CD4-positive, alpha-beta T cell treated with Interleukin-21 for 1 hour (primary cell): ENCODE measurements at places on chromosomes 5 and 9.

GRCh38 chr9:116274293-116274692, 120.7 kb downstream of the PAPPA start:
- DNase-seq: no peak

GRCh38 chr9:113219969-113220368, 1.1 kb downstream of the FKBP15 start:
- DNase-seq: peak; percentile 39

DNA sequence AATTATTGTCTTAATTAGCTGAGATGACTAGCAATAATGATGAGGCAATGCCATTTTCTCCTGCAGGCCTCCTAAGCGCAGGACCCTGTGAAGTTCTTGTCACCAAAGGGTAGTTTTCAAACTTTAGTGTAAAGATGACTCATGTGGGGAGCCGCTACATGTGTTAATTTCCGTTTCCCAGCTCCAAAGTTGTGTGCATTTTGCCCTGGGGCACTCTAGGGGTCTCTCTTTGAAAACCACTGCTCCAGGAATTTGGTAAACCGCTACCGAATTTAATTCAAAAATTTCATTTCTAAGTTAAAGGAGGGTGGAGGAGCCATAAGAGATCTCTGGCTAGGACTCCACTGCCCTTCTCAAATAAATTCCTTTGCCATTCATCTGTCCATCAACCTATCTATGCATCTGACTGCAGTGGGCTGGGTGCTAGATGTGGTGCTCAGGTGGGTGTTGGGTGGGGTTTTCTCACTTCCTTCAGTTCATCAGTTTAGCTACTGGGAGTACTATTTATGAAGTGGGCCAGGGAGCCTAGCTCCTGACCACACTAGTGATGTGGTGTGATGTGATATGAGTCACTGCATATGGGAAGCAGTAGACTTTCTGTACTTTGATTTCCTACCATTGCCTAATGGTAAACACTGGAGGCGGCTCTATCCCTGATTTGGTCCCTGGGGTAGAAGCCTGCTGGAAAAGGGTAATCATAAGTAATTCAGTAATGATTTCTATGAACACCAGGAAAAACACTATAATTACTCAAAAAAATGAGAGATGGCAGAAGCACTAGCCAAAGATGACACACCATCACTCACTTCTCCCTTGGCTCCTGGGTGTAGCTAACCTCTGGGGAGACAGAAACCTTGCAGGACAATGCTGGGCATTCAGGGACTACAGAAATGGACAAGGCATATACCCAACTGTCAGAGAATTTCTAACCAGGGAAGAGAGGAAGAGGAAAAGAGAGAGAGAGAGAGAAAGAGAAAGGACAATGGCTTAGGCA, 4.0 kb upstream of the ZSWIM6 start:
- DNase-seq: peak; percentile 22

DNA sequence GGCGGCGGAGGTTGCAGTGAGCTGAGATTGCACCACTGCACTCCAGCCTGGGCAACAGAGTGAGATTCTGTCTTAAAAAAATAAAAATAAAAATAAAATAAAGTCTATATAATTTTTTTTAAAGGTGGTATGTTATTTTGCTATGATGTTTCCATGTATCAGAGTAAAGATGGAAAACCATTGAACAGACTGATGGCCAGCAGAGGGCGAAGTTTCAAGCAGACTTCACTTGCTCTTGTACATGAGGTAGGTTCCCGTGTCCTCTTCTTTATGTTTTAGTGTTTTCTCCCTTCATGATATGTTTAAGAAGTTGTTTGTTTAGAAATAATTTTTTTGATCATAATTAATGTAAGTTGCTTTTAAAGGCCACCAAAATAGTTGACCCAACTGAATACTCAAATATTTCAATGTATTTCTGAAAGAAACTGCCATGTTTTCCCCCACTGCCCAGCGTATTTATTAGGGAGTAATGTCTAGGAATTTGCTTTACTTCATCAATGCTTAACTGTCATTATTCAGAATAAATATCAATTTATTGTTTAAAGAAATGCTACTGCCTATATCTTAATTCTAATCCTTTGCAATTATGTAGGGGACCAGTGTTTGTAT, 146.4 kb downstream of the HACD4 start:
- DNase-seq: peak; percentile 54

- no peak for DNase-seq
Measured at GRCh38 chr9:10230512-10230911, 382.3 kb downstream of the PTPRD start.

- DNase-seq: no peak
Measured at GRCh38 chr5:17714186-17714585, 79.9 kb downstream of the TAF11L14 start.

DNA sequence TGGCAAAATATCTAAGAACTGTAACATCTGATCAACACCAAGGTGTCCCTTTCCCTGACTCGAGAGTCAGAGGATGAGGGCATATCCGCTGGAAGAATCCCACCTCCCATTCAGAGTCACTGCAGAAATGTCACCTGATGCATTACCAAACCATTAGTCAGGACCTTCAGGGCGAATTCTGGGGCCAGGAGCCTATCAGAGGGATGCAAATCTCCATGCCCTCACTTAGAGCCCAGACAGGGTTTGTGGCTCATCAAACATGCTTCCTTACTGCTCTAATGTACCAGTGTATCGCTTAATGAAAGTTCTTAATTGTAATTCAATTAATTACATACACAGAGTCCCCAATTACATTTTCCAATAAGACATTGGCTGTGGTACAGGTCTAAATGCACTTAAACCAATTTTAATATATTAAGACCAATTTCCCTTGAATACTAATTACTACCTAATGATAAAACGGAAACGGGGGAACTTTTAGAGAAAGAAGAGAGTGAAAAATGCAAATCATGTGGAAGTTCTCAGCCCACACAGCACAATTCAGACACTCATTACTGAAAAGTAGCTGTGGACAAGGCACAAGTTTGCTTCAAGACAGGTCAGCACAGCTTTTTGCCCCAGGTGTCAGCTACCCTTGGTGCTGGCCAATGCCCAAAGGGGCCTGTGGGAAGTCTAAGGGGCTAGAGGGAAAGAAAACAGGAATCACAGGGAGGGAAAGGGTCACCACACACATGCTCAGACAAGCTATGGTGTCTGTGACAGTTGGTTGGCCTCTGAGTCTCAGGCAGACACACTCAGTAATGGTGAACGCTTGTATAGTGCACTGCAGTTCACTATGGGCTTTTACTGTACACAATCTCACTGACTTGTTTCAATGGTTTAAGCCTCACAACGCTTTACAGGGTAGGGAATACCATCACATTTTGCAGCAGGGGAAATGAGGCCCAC, 211.6 kb downstream of the MAPKAP1 start:
- no peak for DNase-seq

- DNase-seq: peak; percentile 50
Measured at GRCh38 chr5:157109744-157110143, 900 bp upstream of the HAVCR2 start.

- DNase-seq: peak; percentile 57
Measured at GRCh38 chr9:128254855-128255759, 20.7 kb downstream of the GOLGA2 start.

- DNase-seq: no peak
Measured at GRCh38 chr9:99265691-99266090, 43.6 kb downstream of the SEC61B start.

DNA sequence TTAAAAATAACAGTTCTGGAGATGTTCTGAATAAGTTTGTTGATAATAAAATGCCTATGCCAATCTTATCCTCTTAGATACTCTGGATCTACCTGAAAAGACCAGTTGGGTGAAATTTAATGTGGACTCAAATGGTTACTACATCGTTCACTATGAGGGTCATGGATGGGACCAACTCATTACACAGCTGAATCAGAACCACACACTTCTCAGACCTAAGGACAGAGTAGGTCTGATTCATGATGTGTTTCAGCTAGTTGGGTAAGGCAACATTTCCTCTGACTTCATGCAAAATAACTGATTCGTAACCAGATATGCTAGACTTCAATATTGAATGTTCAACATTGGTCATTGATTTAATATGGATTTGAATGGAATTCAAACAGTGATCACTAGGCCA, 27.0 kb downstream of the ERAP2 start:
- DNase-seq: no peak

DNA sequence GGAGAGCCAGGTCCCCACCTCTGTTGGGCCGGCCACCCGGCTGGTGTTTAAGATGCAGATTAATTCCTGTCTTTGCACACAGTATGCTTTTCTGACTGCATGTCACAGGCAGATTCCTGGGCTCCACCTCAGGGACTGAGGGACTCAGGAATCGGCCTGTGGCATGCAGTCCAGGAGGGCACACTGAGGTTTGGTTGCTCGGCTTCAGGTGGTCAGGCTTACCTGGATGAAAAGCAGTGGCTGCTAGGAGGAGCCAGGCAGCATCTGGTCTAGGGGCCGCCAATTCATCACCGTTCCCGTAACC, 1.1 kb downstream of the WDR5 start:
- DNase-seq: no peak

- DNase-seq: no peak
Measured at GRCh38 chr5:1764606-1764960, 35.1 kb downstream of the MRPL36 start.

- DNase-seq: no peak
Measured at GRCh38 chr5:157484768-157485167, 24.8 kb downstream of the NIPAL4 start.

DNA sequence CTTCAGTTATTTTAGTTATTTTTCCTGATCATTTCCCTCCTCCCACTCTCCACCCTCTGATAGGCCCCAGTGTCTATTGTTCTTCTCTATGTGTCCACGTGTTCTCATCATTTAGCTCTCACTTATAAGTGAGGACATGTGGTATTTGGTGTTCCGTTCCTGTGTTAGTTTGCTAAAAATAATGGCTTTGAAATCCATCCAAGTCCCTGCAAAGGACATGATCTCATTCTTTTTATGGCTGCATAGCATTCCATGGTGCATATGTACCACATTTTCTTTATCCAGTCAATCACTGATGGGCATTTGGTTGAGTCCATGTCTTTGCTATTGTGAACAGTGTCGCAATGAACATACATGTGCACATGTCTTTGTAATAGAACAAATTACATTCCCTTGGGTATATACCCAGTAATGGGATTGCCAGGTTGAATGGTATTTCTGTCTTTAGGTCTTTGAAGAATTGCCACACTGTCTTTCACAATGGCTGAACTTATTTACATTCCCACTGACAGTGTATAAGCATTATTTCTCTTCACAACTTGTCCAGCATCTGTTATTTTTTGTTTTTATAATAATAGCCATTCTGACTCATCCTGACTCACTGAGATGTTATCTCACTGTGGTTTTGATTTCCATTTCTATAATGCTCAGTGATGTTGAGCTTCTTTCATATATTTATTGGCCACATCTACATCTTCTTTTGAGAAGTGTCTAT, 17.2 kb upstream of the DIRAS2 start:
- DNase-seq: no peak

DNA sequence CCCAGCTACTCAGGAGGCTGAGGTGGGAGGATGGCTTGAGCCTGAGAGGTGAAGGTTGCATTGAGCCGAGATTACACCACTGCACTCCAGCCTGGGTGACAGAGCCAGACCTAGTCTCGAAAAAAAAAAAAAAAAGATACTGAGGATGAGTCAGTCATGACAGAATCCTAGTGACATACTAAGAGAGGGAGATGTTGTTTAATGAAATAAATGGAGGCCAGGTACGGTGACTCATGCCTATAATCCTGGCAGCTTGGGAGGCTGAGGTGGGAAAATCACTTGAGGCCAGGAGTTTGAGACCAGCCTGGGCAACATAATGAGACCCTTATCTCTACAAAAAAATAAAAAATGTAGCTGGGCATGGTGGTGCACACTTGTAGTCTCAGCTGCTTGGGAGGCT, 107.2 kb downstream of the ZFAND5 start:
- DNase-seq: no peak

- no peak for DNase-seq
Measured at GRCh38 chr5:109225716-109226625, 183.8 kb downstream of the PJA2 start.

GRCh38 chr5:16841416-16841815, 94.7 kb downstream of the MYO10 start:
- no peak for DNase-seq

DNA sequence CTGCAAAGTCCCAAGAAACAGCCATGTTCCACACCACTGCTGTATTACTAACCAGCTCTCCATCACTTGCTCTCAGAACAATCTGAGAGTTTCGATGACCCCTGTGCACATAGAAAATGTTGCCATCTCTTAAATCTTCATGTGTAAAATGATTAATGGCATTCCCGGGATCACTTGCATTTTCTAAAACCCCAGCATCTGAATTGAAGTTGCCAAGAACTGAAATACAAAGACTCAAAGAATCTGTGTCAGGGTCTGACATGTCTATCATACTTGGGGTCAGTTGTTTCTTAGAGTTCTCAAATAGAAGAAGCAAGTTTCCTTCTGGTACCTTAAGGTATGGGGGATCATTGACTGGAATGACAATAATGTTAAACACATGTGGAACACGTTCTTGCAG, 115.1 kb downstream of the ESM1 start:
- DNase-seq: no peak

DNA sequence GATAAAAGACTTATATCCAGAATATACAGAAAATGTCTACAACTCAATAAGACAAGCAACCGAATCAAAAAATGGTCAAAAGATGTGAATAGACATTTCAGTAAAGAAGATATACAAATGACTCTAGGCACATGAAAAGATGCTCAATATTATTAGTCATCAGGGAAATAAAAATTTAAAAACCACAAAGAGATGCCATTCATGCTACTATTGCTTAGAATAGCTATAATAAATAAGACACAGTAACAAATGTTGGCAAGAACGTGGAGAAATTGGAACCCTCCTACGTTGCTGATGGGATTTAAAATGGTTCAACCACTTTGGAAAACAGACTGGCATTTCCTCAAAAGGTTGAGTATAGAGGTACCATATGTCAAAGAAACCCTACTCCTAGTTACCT, 39.8 kb downstream of the POLK start:
- no peak for DNase-seq

GRCh38 chr5:107808671-107809137, 138.0 kb upstream of the EFNA5 start:
- no peak for DNase-seq

GRCh38 chr5:135449644-135450043, 2.5 kb upstream of the DCANP1 start:
- no peak for DNase-seq

GRCh38 chr5:171520300-171521174, 101.1 kb downstream of the FGF18 start:
- DNase-seq: no peak

DNA sequence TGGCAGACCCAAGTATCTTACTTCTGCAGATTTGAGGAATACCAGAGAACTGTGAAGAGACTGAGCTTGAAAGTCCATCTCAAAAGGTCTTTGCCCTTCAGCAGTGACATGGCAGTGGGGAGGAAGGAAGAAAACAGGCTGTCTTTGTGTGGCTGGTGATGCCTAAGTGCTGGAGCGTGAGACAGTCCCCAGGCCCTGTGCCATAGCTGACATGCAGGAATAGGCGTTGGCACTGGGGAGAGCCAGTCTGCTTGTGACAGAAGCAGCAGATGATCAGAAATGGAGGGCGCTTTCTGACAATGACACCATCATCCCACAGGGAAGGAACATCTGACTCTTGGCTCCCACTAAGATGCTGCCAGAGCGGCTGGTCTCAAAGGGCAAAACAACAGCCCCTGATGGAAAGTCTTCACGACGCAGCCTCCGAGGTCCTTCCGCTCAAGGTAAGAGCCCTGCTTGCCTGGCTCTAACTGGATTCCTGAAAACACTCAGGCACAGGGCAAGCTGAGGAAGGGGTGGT, 15.5 kb upstream of the GLRX start:
- DNase-seq: no peak

GRCh38 chr9:81521892-81522291, 167.5 kb downstream of the TLE1 start:
- no peak for DNase-seq

GRCh38 chr9:83238871-83239640, 176.1 kb upstream of the RASEF start:
- DNase-seq: no peak

GRCh38 chr9:117987945-117988344, 283.7 kb downstream of the TLR4 start:
- DNase-seq: no peak
